Fibroblast of skin of right biceps (primary cell): ENCODE measurements at places on chromosomes 16 and 17.
A peak's percentile ranks its signal among the peaks of the same experiment; 100 is the strongest.

DNA sequence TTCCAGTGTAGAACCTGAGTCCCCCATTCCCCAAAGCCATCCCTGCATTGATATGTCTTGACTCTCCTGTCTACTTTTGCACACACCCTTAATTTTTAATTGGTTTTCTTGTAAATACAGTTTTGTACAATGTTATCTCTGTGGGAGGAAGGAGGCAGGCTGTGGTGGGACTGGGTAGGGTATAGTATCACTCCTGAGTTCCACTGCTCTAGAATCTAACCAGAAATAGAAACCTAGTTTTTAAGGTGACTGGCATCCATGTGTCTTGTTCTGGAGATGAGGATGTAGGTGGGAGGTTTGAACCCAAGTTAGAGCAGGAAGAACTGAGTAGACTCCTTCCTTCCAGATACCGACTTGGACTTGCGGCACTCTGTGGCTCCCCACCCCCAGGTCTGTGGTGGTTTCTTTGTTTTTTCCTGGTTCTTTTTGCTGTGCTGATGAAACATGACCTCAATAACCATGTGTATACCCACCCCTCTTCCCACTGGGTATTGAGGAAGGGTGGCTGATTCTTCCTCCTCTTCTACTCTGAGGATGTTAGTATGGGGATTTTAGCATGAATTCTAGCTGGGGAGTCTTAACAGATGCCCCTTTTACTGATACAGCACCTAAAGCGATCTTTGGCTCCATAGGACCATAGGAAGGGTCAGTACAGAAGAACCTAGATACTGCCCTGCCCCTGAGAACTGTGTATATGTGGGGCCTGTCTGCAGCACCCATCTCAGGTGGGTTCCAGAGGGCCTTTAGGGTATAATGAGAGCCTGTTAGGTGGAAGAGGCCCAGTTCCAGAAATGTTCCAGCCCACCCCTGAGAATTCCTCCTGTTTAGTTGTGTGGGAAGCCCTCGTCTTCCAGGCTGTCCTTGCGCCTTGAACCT is 48.7 kb downstream of the SF3B3 start:
- peak; percentile 21 for DNase-seq

DNA sequence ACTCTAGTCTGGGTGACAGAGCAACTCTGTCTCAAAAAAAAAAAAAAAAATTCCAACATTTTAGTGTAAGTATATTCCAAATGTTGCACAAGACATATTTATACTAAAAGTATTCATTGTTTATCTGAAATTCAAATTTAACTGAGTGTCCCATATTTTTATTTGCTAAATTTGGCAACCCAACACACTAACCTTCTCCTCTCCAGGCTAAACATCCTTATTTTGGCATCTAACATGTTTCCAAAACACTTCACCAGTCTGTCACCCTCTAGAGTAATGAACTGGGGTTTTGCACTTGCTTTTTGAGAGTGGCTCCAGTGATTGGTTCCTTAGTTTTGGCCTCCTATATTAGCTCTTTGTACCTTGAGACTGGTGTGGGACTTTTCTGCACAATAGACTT is 243.4 kb upstream of the SALL1 start:
- DNase-seq: no peak

- DNase-seq: no peak
Measured at GRCh38 chr17:65171752-65172151, 34.6 kb downstream of the RGS9 start.

DNA sequence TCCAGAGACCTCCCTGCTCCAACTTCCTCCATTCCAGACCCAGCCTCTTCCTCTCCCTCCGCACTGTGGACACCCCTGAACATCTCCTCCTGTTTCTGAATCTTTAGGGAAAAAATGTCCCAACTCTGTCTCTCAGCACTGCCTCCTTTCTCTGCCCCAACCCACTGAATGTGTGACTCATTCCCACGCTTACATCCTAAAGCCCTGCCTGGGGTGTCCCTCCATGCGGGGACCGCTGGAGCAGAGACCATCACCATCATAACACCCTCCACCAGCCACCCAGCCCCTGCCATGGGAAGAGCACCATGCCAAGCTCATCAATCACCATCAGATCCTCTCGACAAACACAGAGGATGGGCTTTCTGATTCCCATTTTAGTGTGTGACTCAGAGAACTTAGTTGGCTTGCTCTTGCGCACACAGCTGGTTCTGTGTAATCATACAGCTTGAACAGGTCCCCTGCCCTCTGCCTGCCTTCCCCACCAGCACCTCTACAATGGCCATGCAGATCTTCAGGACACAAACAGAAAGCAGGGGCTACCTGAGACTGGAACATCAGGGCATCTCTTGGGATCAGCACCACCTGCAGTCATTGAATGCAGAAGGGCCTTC is 10.7 kb downstream of the RPRML start:
- DNase-seq: no peak

- DNase-seq: peak; percentile 48
Measured at GRCh38 chr16:53632526-53632925, 71.1 kb downstream of the RPGRIP1L start.

DNA sequence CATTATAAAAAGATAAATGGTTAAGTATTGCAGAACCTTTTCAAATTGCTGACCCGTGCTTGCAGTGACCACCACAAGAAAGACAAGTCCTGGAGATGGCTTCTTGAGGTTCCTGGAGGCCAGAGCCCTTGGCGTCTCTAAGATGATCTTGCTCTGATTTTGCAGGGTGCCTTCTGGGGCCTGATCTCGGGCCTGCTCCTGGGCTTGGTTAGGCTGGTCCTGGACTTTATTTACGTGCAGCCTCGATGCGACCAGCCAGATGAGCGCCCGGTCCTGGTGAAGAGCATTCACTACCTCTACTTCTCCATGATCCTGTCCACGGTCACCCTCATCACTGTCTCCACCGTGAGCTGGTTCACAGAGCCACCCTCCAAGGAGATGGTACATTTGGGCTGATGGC is 63.0 kb downstream of the SLC5A11 start:
- DNase-seq: no peak

DNA sequence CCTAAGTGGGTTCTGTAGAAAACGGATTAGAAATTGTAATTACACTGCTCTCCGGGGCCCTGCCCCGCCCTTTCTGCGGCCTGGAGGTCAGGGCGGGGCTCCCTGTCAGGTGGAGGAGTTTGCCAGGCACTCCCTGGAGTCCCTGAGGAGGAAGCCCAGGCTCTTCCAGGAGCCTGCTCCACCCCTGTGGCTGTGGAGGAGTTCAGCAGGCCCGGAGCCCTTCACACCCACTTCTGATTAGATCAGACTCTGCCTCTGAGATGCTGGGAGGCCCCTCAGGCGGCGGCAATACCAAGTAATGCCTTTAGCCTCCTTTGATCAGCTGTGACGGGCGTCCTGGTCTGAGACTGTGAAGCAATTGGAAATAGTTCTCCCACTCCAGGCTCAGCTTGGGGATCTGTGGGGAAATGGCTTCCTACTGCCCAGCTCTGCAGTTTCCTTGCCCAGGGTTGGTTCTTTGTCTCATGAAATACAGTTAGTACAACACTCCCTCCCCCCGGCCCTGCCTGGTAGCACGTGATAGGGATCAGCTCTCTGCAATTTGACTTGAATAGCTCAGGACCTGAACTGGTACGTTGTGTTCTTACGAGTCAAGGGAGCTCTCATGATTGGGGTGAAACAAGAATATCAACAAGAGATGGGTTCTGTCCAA is 22.3 kb downstream of the BAIAP2 start:
- DNase-seq: peak; percentile 19

GRCh38 chr17:34609210-34609609 is 29.8 kb downstream of the TMEM132E start:
- no peak for DNase-seq

DNA sequence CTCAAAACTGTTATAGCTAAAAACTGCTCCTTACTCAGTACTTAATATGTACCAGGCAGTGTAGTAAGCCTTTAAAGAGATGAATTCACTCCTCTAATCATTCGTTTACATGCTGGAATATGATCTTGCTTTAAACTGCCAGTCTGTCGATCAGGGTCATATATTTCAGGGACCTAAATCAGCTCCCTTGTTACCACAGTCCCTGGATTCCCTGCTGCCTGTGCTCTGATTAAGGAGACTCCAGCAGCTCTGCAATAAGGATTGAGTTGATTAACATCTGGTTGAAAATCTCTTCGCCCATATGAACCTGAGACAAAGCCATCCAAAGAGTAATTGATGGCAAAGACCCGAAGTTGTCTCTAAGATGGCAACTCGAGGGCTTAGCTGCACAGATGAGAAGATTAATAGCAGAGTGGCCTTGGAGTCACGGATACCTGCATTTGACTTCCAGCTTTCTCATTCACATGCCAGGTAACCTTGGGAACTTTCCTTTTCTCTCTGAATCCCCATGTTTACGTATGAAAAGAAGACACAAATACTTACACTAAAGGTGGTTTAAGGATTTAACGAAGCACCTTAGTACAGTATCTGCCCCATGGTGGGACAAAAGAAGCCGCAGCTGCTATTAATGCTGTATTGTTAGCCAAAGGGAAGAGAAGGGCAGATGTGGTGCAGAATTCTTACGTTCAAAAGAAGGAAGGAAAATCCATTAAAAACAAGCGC is 68.2 kb downstream of the VAT1L start:
- DNase-seq: no peak

DNA sequence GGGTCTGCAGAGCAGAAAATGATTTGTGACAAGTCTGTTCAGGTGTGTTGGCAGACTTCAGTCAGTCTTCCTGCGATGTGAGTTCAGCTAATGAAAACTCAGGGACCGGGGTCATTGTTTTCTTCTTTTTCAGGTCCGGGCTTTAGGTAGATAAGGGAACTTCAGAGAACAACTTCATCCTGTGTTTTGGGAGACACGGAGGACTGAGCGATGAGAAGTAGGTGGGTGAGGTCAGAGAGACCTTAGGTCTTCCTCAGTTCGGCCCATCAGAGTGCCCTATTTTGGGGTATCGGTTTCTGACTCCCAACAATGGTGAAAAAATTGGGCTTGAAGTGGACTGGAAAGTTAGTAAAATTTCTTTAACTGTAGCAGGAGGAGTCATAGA is 88.9 kb upstream of the ATF7IP2 start:
- no peak for DNase-seq

GRCh38 chr17:76598004-76598439 is 12.4 kb upstream of the ST6GALNAC2 start:
- no peak for DNase-seq

GRCh38 chr16:35598696-35599332 is 2139.4 kb downstream of the TP53TG3F start:
- no peak for DNase-seq

GRCh38 chr16:89705006-89705405 is 3.5 kb upstream of the SPATA2L start:
- DNase-seq: no peak

GRCh38 chr17:30368912-30369720 is 9.6 kb upstream of the CPD start:
- DNase-seq: no peak

GRCh38 chr16:79601092-79601930 is 774 bp upstream of the MAF start:
- no peak for DNase-seq

DNA sequence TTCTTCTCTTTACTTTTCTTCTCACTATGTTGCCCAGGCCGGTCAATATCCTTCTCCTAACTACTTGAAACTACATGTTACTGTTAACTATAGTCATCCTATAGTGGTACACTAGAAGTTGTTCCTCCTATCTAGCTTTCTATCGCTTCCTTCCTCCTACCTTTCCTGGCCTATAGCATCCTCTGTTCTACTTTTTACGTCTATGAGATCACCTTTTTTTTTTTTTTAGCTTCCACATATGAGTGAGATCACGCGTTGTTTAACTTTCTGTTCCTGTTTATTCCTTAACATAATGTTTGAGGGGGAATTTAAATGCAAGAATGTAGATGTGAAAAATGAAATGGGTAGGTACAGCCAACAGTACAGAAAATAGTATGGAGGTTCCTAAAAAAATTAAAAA is 30.5 kb upstream of the YPEL2 start:
- DNase-seq: no peak

- DNase-seq: peak; percentile 58
Measured at GRCh38 chr17:44331249-44331760, 6.7 kb upstream of the SLC25A39 start.

- DNase-seq: no peak
Measured at GRCh38 chr16:15741207-15741871, 91.3 kb downstream of the NDE1 start.

DNA sequence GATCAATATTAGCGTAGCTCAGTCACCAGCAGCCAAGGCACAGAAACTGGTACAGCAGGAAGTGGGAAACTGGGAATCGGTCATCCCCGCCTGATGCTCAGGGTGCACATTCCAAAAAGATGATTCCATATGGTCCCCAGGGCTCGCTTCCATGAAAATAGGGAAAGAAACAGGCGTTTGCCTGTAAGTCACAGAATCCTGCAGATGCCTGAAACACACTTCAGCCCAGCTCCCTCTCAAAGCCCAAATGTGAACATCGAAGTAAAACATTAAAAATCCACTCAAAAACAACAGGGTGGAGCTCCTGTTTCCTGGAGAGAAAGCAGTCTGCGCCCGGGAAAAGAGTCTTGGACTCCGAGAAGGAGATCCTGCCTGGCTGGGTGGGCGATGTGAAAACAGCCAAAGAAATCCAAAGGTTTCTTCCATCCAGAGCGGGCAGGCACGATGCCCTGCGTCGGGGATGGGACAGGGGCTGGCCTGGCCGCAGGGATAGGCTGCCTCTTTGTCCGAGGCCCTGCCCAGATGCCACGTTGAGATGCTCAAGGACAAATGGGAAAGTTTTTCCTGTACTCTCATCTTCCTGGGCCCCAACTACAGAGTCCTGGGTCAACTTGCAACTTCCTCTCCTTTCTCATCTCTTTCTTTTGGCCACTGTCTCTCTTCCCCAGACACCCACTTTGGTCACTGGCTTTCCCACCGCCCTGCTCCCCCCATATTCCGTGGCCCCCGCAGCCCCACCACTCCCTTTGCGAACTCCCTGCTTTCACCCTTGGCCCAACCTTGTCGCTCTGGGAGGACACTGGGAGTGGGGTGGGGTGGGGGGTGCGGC is 743 bp downstream of the WIPI1 start:
- peak; percentile 87 for DNase-seq

- DNase-seq: no peak
Measured at GRCh38 chr16:69486724-69487123, 62.3 kb downstream of the CYB5B start.

- DNase-seq: no peak
Measured at GRCh38 chr17:27915709-27916108, 22.5 kb upstream of the LYRM9 start.

DNA sequence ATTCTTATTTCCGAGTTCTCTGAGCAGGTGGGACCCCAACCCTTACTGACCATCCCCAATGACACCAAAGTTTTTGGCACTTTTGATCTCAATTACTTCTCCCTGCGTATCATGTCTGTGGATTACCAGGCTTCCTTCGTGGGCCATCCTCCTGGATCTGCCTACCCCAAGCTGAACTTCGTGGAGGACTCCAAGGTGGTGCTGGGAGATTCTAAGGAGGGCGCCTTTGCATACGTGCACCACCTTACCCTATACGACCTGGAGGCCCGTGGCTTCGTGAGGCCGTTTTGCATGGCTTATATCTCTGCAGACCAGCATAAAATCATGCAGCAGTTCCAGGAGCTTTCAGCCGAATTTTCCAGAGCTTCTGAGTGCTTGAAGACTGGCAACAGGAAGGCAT is 868 bp downstream of the SMCR8 start:
- no peak for DNase-seq

DNA sequence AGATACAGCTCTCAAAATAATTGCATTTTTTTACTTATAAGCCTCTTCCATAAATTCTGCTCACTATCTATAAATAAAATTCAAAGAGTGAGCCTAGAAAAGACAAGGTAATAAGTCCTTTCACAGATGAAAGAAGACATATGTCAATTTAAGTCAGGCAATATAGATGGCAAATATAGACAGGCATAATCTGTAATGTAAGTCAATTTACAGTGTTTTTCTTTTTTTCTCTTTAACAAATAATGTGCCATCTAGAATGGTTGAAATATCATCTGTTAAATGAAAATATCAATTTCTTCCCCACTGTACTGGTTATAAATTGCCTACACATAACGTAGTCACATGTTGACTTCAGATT is 1409.2 kb upstream of the GOT2 start:
- no peak for DNase-seq
